ENCODE measurements at places on chromosomes 6 and 20.

DNA sequence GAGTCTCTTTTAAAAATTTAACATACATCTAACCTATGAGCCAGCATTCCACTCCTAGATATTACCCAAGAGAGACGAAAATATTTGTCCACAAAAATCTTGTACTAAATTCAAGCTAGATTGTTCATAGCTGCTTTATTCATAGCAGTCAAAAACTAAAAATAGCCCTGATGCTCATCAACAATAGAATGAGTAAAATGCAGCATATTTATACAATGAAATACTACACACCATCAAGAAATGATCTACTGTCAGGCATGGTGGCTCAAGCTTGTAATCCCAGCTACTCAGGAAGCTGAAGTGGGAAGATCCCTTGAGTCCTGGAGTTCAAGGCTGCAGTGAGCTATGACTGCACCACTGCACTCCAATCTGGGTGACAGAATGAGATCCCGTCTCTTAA lies 22.0 kb upstream of the SRC start:
- no peak for DNase-seq

DNA sequence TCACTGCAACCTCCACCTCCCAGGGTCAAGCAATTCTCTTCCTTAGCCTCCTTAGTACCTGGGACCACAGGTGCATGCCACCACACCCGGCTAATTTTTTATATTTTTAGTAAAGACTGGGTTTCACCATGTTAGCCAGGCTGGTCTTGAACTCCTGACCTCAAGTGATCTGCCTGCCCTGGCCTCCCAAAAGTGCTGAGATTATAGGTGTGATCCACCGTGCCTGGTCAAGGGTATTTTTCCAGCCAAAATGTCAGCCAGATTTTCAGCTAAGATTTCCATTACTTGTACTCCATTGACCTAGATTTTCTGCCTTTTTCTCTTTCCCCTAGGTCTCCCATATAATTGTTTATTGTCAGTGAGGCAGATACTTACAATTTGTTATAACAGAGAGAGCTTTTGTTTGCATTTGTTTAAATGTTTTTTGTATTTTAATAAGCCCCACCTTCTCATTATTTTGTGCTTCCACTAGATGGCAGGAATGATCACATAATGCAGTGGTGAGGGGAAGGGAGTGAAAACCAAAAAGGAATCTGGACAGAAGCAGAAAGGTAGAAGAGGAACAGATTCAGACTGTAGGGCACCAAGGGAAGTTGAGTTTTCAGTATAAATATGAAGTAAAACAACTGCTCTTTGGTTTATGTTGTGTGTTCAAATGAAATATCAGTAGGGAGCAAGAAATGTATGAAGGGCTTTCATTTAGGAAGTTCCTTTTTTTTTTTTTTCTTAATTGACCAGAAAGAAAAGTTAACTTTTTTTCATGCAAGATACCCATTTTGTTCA lies 29.7 kb downstream of the RPF2 start:
- no peak for DNase-seq

- DNase-seq, result no peak
Observed at GRCh38 chr6:150345781-150346180, 23.0 kb upstream of the IYD start.

DNA sequence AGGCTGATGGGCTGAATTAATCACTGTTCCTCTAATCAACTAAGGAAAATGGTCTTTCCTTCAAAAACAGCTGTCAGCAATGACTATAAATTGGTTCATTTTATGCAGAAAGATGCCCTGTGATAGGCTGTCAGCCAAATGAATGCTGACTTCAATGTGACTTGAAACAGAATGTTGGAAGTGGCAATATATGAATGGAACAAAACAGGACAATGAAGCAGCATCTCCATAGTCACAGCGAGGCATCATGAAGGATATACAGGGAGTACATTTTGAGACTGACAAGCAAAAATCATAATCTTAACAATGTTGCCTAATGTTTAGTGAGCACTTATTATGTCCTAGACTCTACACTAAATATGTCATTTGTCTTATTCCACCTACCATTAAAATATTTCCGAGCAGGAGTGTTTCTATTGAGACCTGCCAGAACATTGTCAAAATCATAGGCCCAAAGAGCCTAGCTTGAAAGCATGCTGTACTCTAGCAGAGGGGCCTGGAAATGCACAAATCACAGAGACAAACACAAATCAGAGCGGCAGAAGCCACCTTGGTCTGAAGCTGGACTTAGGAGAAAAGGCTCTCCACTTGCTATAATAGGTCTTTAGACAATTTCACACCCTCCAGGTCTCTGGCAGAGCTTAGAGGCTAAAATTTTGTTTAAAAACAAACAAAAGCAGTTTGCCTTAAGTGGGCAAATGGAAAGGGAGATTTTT lies 63.3 kb downstream of the FAM50B start:
- DNase-seq, result no peak

DNA sequence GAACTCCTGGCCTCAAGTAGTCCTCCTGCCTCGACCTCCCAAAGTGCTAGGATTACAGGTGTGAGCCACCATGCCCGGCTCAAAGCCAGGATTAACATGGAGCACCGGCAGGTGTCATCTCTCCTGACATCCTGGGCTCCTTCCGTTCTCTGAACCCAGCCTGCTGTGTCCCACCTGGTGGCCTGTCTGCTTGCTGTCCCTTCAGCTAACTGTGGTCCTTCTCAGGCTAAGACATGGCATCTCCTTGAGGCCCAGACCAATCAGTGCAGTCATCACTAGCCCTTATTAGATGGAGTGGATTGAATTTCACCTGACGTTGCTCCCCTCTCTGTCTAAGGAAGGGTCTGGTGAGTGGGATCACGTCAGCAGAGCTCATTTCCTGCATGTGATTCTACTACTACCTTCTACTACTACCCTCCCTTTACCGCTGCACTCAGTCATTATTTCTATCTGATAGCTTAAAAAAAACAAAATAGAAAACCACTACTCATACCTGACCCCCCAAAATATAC lies 28.0 kb upstream of the SYNJ2 start:
- no peak for DNase-seq

DNA sequence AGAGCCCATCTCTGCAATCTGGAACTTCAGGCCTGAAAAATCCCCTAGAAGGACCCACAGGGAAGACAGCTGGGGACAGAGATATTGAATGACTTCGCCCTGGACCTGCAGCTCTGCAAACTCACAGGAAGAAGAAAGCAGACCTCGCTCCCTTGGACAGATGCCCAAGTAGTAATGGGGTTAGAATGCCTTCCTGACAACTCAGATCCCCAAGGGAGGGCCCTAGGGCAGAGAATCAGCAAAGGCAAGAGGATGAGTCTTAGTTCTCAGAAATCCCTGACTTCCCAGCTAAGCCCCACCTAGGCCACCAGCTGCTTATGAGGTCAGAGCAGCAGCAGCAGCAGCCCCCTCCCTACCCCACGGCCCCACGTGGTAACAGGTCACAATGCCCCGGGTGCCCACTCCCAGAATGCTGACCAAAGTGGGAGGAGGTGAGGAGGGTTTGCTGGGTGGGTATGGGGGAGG lies at the start of gene C20orf141:
C20orf141 (plus strand) TSS at position 401 of the 465 bp plus-strand sequence. CDS start 198 bp downstream, outside the sequence.
- peak; percentile 52 for DNase-seq

DNA sequence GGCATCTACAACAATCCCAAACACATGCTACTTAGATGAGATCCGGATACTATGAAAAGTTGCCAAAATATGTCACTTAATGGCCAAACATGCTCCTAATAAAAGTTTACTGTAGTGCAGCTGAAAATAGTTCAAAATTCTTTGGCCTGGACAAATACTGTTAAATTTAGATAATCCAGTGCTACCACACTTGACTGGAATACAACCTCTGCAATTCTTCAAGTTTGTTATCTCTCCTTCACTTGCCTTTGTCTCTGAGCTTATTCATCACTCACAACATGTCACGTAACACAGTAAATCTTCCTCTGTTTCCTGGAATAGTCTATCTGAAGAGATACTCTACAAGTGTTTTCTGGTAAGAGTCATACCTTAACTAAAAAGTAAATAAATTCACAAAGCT lies 10.5 kb upstream of the PLN start:
- no peak for DNase-seq

GRCh38 chr6:53986721-53987521 lies 124.3 kb upstream of the MLIP start:
- DNase-seq, result no peak

DNA sequence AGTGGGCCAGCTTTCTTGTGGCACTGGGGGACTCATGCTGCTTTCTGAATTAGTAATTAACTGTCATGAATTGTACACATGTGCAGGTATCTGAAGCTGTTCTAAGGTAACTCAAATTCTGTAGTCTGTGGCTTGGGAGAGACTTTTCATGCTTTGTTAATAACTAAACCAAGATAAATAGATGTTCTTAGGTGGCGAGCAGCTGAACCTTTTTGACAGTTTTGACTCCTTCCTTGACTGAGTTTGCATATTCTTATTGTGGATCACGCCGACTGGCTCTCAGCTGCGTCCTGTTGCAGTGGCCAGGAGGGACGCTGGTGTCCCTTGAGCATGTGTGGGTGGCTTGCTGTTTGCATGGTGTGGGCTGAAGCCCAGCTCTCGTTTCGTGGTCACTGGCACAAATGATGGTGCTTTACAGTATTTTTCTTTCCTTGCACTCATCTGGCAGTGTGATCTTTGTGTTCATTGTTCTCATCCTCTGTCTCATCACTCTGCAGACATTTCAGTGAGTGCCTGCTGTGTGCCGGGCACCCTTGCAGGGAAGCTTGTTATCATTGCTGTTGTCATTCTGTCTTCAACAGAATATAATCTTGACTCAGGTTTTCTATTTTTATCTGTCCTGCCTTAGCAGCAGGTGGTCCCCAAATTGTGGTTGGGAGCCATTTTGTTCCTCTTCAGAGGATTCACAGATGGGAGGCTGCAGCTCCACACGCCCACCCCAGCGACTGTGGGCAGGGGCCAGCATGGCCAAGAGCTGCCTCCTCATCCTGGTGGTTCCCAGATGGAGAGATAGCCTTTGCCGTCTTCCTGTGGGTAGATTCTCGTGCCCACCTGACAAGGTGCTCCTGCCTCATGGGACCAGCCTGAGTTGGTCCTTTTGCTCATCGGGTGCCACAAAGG lies 39.6 kb downstream of the DUSP22 start:
- DNase-seq, result no peak

DNA sequence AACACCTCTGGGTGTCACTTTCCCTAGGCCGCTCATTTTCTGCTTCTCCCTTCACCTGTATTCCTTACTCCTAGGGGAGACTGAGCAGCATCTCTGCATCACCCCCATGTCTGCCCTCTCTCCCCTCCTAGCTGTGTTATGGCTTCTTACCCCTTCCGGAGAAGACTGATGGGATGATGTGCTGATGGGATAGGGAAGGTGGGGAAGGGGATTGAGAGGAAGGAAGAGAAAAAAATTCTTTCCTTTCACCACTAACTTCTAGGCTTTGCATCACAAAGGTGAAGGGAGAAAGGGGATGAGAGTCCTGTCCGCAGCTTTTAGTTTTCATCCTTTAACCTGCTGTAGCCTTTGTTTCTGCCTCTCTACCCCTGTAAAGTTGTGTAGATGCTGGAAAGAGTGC lies 26.7 kb downstream of the AKAP7 start:
- DNase-seq, result no peak

GRCh38 chr6:70375882-70376281 lies 37.4 kb upstream of the FAM135A start:
- no peak for DNase-seq

- no peak for DNase-seq
Observed at GRCh38 chr6:15854826-15855710, 192.2 kb upstream of the DTNBP1 start.

GRCh38 chr6:139161169-139161568 lies 26.3 kb downstream of the HECA start:
- no peak for DNase-seq

DNA sequence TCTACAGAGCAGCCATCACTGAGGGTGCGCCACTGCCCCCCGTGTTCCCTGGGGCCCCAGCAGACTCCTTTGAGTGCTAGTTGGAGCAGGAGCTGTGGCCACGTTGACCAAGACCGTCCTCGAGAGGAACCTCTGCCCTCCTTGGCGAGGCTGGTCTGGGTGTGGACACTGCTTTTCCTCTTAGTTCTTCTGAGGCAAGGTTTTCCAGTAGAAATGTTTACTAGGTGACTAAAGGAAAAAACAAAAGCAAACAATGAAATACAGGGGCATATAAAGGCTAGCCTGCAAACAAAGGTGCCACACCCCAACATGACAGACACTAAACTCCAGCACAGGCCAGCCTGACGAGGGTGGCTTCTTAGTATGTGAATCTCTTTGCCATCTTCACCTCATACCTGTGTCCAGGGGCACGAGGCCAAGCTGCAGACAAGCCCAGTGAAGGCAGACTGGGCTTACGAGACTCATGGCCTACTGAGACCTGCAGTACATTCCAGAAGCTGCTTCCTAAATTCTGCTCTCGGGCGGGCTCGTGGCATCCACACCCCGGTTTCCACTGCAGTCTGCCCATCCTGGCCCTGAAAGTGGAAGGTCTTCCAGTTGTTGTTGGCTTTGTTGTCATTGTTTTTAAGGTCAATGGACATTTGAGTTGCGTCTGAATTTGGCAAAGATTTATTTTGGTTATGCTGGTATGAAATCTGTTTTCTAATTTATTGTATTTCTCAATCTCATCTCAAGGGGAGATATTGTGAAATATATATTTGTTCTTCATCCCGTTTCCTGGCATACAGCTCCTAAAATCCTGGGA lies 39.2 kb downstream of the FAM50B start:
- DNase-seq, result no peak

- no peak for DNase-seq
Observed at GRCh38 chr6:149284904-149285303, 32.6 kb upstream of the TAB2 start.

GRCh38 chr20:37500311-37500710 lies 20.7 kb upstream of the NNAT start:
- DNase-seq, result no peak

GRCh38 chr6:89197141-89197540 lies 20.0 kb downstream of the GABRR1 start:
- no peak for DNase-seq

GRCh38 chr6:109373331-109373730 lies 8.9 kb downstream of the CD164 start:
- DNase-seq, result no peak

DNA sequence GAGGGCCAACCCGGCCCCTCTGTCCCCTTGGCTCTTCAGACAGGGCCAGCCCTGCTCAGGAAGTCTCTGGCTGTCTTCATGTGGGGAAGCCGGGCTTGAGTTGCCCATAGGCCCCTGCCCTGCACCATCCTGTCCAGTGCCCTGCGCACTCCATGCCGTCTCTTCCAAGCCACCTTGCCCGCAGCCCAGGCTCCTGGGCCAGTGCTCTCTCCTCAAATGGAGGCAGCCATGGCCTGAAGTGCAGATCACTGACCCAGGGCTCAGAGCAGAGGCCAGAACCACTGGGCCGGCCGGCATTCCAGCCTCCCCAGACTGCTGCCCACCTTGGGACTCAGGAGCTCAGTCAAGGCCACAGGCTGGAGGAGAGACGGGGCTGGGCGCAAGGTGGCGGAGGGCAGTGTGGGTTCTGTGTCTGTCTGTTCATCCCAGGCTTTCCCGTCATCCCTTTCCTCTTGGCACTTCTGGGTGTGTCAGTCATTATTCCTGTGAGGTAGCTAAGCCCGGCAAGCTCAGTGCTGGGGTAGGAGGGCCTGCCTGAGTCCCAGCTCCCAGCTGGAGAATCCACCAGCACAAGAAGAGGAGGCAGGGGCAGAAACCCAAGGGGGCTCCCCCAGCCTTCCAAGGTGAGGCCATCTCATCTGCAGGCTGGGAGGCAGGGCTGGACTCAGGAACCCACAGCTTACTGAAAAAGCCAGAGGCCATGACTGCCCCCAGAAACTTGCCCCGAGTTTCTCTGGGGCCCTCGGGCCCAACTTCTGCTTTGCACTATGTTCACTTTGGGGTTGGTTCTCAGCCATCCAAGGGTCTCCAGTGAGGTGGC lies 22.4 kb downstream of the SDCBP2 start:
- no peak for DNase-seq

All from glutamatergic neuron (in vitro differentiated cells).